NCI-H460 (cell line): ENCODE measurements at places on chromosomes 2 and 18.
A peak's percentile ranks its signal among the peaks of the same experiment; 100 is the strongest.

DNA sequence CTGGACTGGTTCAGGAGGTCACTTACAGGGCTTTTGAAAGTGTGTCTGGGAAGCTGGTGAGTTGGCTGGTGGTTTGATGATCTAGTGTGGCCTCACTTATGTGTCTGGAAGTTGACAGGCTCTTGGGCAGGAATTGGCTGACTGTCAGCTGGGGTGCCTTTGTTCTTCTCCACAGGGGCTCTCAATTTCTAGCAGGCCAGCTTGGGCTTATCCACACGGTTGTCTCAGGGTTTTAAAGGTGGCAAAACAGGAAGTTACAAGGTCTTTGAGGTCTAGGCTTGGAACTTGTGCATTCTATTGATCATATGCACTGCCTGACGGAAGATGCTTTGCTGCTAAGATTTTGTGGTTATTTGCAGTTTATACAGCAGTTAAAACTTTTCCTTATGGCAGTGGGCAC lies 52.0 kb upstream of the CELF4 start:
- no peak for DNase-seq

- DNase-seq: peak; percentile 20
Observed at GRCh38 chr2:226838722-226839121, 2.9 kb downstream of the RHBDD1 start.

DNA sequence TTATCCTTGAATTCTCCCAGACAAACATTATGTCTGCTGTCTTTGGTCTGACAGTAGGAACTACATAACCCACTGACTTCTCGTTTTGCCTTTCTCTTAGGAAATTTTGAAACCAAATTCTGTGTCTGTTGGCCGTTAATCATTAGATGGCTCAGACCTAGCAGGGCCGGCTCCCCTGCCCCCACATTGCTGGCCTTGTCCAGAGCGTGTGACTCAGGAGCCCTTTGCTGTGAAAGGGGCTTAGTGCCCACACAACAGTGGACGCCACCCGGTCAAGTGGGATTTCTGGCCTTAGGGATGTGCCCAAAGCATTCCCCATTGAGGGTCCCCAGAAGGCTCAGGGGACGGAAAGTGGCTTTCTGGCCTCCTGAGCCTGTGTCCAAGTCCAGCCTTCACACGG lies 137.5 kb downstream of the CTIF start:
- no peak for DNase-seq

GRCh38 chr2:134216152-134216829 lies 37.6 kb upstream of the MGAT5 start:
- no peak for DNase-seq

DNA sequence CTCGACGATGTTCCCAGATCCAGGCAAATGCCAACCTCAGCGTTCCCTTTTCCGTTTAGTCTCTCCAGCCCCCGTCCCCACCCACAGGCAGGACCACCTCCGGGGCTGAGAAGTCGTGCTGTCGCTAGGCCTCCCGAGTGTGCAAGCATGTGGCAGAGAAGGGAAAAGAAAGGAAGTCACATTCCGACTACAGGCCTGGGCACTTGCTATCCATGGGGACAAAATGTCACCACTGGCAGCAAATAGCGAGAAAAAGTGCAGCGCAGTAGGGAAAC lies 420 bp downstream of the PIGN start:
- peak; percentile 20 for DNase-seq

DNA sequence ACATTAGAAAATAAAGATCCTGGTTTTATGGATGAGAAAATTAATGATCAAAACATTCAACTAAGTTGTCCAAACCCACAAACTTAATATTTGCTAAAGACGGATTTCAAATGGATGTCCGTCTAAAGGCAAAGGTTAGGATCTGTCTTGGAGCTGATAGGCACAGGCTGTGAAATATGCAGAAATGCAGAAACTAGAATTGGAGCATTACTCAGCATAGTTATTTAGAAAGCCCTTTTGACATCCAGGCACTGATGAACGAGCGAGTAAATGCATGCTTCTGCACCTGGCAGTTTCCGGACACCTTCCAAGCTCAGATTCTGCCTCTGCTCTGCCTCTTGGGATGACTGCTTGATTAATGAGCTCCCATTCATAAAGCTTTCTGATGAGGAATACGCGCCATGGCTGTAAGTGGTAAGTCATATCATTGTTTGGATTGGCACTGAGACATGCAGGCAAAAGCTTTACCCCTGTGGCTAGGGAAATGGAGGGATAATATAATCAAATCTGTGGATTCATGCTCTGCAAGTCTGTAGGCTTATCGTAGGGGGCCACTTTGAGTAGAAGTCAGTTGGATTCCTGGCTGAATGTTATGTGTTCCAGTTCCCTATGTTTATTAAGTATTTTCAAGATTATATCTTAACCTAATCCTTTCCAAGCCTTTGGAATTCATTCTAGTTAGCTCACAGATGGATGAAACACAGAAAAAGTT lies 2176.3 kb upstream of the CELF4 start:
- peak; percentile 16 for DNase-seq

DNA sequence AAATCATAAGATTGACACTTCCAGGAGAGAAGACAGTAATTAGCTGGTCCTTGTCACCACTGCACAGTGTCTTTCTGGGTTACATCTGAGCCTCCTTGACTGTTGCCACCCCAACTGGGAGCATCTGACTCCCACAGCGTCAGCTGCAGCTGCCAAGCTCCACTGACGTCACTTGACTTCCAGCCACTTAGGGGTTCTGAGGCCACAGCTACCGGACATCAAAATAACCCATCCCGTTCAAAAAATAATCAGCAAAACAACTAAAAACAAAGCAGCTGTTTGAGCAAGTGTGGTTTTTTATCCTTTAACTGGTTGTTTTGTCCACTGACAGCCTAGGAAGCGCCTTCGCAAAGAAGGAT lies 206.5 kb upstream of the AGAP1 start:
- DNase-seq: no peak

DNA sequence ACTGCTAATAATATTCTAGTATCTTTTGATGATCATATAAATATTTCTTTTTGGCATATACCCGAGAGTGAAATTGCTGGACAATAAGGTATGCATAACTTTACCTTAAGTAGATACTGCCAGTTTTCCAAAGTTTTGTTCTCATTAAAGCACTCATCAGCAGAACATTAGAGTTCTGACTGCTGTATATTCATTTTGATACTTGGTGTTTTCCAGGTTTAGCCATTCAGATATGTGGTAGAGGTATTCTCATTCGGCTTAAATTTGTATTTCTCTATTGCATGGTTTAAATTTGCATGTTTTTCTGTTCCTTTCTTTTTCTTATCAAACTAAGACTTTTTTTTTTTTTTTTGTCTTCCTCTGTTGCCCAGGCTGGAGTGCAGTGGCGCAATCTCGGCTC lies 18.2 kb downstream of the CYBRD1 start:
- no peak for DNase-seq

DNA sequence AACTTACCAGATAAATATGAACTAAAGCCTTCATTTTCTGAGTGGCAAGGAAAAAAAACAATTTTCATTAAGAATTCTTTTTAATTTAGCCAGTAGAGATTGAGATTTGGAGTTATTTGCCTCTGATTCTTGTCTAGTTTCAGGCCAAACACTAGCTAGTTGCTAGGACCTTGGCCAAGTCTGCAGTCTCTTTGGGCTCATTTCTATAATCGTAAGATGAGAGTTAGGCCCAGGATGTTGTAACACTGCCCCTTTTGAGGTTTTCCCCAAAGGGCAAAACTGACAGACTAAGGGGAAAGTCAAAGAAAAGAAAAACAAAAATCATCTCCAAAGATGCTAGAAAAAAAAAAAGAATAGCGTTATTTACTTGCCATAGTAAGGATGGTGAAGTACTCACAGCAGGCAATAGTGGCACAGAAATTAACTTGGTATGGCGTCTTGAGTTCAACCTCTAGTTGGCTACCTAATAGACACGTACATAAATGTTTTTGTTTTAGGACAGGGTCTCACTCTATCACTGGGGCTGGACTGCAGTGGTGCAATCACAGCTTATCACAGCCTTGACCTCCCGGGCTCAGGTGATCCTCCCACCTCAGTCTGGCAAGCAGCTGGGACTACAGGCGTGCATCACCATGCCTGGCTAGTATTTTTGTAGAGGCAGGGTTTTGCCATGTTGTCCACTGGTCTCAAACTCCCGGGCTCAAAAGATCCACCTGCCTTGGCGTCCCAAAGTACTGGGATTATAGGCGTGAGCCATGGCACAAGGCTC lies 23.0 kb upstream of the ADAM17 start:
- DNase-seq: no peak

DNA sequence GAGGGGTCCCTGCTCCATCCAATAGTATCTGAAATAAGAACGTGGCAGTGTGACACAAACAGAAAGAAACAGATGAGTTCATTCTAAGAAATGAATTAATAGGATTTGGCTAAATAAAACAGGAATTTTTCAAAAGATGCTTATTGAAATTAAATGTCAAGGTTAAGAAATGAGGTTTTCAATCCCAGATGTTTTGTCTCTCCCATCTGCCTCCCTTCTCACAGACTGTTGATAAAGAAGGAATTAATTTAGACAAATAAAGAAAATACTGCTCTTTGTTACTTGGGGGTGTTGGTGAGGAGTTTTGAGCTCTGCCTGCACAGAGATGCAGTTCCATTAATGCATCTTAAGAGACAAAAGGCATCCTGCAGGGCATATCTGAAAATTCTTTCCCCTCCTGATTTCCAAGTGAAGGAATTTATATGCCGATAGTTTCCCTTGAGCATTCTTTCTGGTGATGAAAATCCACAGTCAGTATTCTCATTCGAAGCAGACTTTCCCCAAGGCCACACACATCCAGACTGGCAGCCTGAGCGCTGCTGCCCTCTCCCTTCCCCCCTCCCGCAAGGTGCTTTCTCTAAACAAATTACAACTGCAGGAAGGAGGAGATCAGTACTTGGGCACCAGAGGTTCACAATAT lies 385.4 kb upstream of the RND3 start:
- no peak for DNase-seq

DNA sequence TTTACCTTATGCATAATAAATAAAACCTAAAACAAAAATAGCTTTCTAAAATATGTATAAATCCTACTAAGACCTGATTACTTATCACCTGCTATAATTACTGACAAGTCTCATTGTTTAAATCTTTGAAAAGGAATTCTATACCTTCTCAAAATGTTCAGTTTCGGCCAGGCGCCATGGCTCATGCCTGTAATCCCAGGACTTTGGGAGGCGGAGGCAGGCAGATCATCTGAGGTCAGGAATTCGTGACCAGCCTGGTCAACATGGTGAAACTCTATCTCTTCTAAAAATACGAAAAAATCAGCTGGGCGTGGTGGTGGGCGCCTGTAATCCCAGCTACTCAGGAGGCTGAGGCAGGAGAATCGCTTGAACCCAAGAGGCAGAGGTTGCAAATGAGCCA lies 58.1 kb downstream of the RELCH start:
- DNase-seq: no peak

DNA sequence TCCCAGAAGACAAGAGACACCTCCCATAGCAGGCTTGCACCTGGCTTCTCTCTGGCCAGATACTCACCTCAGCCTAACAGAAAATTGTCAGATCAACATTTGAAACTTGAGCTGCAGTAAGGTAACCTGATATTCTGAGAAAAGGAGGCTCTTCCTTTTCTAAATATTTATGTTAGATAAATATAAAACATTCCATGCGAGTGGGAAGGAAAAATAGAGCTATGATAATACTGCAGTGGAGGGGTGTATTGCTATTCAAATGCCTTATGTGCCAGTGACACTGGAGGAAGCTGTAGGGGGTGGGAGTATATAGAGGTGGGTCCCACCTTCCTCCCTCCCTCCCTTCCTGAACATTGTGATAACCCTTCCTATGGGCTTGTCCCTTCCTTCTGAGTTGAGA lies 515.5 kb upstream of the CHAC2 start:
- DNase-seq: no peak

DNA sequence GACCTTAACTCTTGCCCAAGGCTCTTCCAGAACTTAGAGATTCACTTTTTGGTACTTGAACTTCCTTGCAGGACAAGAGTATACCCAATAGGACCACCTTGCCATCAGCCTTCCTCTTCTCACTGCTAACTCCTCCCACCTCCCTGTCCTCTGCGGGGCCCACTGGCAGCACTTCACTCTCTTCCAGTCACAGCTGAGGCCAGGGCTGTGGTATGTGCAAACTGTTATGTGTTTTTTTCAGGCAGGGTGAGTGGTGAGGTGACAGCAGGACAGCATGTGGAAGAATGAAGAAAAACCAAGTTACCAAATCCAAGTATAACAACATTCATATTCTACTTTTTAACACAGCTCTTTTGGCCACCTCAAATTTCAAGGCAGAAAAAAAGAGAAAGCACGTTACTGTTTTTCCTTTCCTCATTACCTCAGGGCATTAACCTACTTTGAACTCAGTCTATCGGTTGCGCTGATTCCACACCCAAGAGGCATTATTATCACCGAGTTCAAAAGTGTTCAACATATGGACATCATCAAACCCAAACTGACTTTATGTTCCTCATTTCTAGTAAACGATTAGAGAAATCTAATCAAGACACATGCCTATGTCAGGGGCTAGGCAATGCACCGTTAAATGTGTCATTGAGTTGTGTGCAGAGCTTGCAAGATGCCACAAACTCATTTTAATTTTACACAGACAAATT lies 605.2 kb upstream of the SYT4 start:
- DNase-seq: no peak

- no peak for DNase-seq
Observed at GRCh38 chr2:195830968-195831950, 174.2 kb downstream of the SLC39A10 start.

GRCh38 chr2:168611896-168612650 lies 156.0 kb downstream of the CERS6 start:
- no peak for DNase-seq
